ENCODE measurements at places on chromosomes 13 and 19.

GRCh38 chr13:66425741-66426140 lies 804.4 kb downstream of the PCDH9 start:
- DNase-seq, result no peak

DNA sequence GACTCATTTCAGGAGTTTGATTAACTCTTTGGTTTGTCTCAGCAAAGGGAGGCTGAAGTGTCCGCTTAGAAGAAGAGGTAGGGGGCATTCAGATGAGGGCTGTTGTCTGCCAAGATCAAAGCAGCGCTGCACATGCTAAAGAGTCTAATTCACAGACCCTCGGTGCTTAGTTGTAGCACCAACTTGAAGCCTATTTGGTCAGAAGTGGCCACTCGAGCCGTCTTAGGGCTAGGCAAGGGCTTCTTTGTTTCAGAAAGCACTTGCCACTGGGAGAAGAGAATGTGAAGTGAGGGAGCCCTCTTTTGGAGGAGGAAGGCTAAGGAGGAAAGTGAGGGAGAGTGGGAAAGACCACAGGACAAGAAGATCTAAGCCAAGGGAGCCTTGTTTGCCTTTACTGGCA lies 313.4 kb upstream of the TMTC4 start:
- no peak for DNase-seq

DNA sequence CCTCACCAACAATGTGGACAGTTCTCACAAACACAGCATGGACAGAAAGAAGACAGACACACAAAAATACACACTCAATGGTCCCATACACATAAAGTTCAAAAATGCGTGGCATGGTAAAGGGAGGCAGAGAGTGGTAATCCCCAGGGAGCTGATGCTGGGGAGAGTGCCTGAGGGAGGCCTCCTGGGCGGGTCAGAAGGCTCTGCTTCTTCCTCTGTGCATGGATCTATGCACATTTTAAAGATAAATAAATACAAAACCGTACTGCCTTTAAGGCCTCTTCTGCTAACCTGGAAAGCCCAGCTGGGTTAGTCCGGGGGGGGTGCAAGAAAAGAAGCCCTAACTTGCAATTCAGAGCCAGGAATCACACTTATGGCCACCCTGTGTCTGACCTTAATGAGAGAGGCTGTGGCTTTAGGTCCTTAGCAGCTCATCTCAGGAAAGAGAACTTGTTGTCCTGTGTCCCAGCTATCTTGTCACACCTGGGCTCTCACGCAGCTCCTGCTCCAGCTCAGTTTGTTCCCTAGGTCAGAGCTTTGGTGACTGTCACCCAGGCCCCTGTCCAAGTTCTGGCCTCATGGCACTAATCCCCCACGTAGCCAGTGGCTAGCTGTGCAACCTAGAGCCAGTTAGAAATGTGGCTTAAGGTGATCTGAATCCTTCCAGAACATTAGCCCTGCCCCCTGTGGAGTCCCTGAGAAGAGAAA lies 28.5 kb downstream of the POP4 start:
- no peak for DNase-seq

- DNase-seq, result no peak
These were observed 202.3 kb downstream of the URI1 start for GRCh38 chr19:30144242-30144758.

GRCh38 chr13:65789815-65790214 lies 1440.3 kb downstream of the PCDH9 start:
- no peak for DNase-seq

GRCh38 chr13:38819053-38819452 lies 132.2 kb downstream of the FREM2 start:
- no peak for DNase-seq

DNA sequence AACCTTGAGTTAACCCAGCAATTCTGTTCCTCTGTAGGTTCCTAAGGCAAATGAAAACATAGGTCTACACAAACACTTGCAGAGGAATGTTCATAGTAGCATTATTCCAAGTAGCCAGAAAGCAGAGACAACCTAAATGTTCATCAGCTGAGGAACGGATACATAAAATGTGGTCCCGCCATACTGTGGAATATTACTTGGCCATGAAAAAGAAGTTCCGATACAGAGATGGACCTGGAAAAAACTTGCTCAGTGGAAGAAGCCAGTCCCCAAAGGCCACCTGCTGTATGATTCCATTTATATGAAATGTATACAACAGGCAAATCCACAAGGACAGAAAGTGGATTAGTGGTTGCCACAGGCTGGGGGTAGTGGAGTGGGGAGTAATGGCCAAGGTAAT lies 53.0 kb downstream of the ARHGEF18 start:
- no peak for DNase-seq

GRCh38 chr13:96996886-96997285 lies 2.6 kb upstream of the OXGR1 start:
- no peak for DNase-seq

DNA sequence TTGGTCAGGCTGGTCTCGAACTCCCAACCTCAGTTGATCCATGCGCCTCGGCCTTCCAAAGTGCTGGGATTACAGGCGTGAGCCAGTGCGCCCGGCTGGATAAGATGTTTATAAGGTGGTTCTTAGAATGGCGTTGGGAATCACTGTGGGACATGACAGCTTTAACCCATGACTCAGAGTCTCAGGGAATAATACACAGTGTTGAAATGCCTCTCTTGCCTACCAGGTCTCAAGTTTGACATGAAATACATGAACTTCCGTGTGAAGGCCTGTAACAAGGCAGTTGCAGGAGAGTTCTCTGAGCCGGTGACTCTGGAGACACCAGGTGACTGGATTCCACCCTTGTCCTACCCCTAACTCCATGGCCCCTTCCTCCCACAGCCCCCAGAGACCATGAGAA lies 12.6 kb downstream of the FSD1 start:
- no peak for DNase-seq

- DNase-seq, result no peak
These were observed 116.8 kb downstream of the DNAJC3 start for GRCh38 chr13:95793781-95794180.

- DNase-seq, result no peak
These were observed 2.2 kb downstream of the PDE4C start for GRCh38 chr19:18223860-18224524.

- DNase-seq, result no peak
These were observed 2.2 kb downstream of the CLEC11A start for GRCh38 chr19:50725218-50725910.

DNA sequence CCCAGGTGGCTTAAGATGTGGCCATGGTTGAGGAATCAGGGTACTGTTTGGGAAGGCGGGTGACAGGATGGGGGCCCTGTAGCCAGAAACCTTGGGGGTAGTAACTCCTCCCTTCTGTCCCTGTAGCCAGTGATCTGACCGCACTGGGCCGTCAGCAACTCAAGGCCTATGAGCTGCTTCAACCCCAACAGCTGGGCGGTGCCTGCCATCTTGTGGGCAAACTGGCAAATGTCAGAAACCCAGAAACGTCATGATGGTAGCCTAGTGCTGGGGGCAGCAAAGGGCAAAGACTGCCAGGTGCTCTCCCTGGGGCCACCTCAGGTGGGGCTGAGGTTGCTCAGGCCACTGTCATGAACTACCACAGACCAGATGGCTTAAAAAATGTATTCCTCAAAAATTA lies 3.5 kb downstream of the COPE start:
- DNase-seq, result no peak

DNA sequence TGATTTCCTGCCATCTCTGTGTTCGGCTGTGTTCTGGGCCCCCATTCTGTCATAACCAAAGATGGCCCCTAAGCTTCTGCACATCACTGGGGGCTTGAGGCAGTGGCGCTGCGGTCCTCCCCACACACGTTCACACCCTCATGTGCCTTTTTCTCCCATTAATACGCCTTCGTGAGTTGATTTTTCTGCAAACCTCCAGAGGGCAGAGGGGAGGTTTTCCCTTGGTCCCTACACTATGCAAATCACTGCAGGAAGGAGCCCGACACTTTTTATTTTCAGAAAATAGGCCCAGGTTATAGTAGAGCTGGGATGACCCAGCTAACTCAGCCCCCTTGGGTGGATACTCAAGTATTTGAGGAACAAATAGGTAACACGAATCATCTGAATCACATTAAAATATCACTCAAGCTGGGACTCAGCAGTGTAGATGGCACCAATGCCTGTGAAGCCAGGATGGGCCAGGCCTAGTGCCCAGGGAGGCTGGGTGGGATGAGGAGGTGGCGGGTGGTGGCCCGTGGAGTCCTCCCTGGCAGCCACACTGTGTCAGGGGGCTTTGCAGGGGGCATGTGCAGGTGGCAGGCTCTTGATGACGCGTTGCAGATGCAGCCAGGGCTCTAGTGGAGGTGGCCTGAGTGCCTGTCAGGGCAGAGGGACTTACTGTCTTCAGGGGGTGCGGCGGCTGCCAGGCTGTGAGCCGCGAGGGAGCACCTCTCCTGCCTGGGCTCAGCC lies 234.3 kb downstream of the TEX29 start:
- DNase-seq, result no peak

GRCh38 chr19:34325981-34326787 lies 38.8 kb upstream of the GPI start:
- DNase-seq, result no peak

GRCh38 chr13:21960108-21960507 lies 289.2 kb downstream of the FGF9 start:
- DNase-seq, result no peak

DNA sequence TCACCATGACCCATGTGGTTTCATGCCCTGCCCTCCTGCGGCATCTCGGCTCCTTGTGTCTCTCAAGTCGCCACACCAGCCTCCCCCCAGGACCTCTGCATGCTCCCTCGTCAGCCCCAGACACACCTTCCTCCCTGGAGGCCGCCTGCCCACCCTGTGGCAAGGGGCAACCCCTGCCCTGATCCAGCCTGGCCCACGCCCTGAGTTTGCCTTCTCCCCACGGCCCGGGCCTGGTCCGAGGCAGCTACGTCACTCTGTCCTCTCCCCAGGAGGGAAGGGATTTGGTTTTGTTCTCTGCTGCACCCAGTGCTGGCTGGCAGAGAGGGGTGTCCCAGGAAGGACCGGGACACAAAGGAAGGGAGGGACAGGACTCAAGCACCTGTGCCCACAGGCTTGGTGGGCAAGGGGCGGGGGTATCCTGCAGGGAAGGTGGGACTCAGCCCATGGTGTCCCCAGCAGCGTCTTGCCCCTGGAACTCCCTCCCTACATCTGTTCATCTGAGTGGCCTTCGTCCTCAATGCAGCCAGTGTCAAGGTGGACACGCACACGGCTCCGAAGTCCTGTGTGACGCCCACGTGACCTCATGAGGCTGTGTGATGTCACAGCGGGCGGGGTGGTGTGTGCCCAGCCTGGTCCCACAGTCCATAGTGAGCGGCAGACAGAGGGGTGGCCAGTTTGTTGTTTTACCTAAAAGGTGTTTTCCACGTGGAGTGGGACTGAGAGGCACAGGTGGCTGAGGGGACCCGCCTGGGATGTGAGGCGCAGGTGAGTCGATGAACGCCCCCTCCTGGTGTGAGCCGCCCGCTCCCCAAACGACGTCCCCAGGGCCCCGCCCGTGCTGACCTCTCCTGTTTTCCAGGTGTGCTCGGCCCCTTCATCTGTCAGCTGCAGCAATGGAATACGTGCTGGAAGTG lies at the start of gene TEX29:
TSS of gene TEX29 (plus strand) at position 645 of the 914 bp plus-strand sequence. CDS start at position 894, 249 bp downstream.
- no peak for DNase-seq

GRCh38 chr13:30353471-30354215 lies 46.3 kb upstream of the KATNAL1 start:
- no peak for DNase-seq

- DNase-seq, result peak; percentile 79
These were observed 67.0 kb upstream of the SERP2 start for GRCh38 chr13:44306371-44307192.

DNA sequence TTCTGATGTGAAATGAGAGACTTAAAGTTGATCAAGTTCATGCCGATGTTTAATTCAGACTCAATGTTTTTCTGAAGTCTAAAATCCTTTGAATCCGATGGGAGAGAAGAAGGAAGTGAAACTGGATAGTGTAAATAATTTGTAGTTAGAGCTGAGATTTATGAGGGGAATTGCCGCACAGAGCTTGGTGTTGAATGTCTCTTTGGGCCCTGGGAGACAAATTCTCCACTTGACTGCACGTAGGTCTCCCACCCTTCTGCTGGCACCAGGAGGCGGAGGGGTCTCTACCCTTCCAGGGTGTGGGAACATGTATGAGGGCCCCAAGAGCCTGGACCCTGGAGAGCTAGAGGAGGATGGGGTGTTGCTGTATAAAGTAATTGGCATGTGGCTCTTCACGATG lies 140.8 kb upstream of the SERP2 start:
- DNase-seq, result no peak

GRCh38 chr13:44294876-44295275 lies 78.7 kb upstream of the SERP2 start:
- no peak for DNase-seq

DNA sequence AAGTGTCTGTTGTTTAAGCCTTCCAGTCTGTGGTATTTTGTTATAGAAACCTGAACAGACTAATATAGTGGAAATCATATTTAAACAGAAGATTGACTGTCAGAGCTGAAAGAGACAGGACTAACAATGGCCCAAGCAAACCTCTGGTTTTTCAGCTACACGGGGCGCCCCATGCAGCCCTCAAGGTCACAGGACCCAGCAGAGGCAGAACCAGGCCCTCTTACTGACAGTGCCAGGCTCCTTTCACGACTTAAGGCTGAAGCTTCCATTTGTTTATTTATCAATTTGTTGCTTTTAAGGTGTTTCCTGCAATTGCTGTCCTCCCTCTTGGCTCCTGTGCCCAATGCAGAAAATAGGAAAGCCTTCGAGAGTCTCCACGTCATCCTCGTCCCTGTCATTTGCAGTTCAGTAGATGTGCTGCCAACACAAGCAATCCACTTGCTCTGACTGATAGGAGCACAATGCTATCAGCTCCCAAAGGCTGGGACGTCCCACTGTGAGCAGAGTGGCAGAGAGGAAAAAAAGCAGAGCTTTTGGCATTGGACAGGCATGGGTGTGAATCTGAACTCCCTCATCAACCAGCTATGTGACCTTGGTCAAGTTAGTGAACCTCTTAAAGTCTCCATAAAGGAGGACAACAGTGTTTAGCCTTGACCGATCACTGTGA lies 10.5 kb upstream of the SLC7A1 start:
- DNase-seq, result no peak

GRCh38 chr19:1468821-1469254 lies 10.2 kb downstream of the C19orf25 start:
- DNase-seq, result no peak

- DNase-seq, result no peak
These were observed 271.9 kb downstream of the DNAJC15 start for GRCh38 chr13:43295321-43295720.
